ENCODE measurements at places on chromosomes 12 and 14.

DNA sequence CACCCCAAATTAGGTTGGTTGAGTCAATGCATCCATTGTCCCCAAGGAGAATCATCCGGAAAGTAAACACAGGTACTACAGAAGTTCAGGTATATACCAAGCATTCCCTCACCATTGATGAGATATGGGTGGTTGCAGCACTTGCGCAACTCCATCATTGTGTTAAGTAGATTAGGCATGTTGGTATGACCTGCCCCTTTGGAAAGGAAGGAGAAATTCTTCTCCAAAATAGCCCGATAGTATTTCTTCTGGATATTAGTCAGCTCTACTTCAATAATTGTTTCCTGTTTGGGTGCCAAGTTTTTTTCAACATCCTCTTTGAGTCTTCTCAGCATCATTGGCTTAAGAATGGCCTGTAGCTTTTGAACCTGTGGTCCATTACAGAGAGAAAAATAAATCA is 21.3 kb upstream of the SUPT16H start:
- DNase-seq = no peak

GRCh38 chr12:34290381-34290995 is 268.2 kb downstream of the ALG10 start:
- no peak for DNase-seq

DNA sequence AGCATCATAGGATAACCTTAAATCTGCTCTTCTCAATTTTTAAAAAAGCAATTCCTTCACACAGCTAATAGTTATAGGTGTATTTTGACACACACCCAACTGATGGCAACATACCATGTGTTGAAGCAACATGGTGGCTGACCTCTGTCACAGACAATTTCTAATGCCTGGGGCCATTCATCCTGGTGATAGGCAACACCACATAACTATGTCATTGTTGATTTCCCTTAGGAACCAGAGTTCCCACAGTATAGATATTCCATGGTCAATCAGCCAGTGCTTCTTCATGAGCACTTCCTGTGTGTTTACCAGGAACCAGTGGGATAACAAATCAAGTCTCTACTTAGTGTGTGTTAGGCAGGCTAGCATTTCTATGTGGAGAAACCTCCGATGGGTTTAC is 88.3 kb downstream of the FIGNL2 start:
- DNase-seq = no peak

DNA sequence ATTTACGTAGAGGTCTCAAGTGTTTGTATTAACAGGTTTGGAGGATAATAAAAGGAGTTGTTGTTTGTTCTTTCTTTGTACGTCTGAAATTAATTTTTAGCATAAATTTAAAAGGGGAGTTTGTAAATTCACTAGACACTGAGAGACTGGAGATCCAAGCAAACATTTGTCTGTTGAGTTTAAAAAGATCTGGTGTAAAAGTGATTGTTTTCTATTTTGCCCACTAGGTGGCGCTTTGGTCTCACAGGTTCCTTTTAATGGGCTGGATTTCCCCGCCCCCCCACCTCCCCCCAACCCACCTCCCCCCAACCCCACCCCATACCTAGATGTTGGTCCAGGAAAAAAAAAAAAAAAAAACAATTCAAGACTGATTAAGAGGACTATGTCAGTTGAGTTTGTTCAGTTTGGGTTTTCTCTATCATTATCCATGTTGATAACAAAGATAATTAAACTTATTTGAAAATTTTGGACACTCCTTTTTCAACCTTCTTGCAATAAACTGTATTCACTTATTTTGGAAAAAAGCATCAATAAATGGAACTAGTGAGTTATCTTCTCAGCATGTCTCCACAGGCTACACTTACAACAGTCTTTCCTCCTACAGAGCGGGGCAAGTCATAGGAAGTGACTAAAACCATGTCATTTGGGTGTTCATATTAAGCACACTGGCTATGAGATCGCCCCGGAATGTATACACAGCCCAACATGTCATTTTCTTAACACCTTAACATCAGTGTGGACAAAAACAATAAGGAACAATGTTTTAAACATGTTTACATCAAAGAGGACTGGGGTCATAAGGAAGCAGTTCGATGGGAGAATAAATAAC is 841.1 kb downstream of the NRXN3 start:
- peak; percentile 56 for DNase-seq

DNA sequence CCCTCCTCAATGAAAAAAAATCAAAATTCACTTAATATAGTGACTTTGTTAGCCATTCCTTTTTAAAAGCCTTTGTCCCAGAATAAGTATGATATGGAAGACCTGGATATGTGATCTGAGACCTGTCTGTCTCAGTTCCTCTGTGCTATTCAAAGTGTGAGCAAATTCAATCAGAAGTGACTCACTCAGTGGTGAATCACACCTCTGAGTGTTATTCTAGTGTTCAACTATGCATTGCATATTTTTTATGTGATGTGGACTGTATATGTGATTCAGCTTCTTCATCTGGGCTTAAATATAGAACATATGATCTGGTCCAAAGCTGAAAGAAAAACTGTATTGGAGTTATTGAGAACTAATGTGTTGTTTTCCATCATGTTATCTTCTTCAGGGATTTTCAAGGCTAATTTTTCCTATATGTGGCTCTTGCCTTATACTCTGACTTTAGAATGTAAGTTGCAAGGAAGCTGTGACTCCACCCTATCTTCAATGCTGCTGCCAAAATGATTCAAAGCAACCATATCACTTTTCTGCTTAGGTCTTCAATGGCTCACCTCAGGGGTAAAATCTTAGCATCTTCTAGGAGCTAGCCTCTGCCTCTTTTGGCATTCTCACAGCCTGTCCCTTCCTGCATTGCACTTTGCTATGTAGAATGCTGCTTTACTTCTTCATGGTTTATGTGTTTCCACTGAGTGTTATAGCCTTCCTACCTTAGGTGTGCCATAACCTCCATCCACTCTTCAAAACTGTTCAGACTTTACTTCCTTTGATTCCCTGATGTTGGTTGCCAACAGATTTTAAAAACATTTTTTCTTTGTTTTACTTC is 169.8 kb downstream of the OTOGL start:
- DNase-seq = no peak

GRCh38 chr12:65593239-65593701 is 231.0 kb upstream of the HMGA2 start:
- DNase-seq = no peak

DNA sequence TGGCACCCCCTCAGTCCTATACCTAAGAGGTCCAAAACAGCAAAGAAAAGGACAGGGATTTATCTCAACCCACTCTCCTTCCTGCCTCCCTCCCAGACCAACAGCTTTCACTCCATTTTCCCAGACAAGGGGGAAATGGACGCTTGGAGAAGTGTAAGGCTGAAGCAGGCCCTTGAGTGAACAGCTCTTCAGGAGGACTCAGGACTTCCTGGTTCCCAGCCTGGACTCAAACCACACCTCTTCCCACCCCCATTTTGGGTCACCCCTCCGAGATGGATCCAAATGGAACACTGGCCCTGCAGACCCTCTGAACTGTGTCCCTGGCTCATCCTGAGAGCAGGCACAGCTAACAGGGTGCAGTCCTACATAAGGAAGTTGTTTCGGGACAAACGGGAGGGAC is 2.7 kb downstream of the KMT2D start:
- DNase-seq = no peak

DNA sequence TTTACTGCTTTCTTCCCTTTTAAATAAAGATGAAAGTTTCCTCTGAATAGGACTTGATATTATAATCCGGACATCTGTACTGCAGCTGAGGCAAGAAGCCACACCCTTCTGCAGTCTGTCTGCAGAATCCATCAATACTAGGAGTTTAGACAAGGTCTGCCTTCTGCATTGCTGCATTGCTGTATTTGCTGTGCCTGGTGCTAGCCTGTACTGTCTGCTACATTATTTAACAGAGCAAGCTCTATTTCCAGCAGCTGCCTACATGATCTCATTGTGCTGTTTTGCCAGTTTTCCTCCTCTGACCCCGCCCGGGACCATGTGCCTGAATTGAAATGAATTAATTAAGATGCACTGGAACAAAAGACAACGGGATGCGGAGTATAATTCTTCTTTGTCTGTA is 1.7 kb downstream of the TUBA1A start:
- peak; percentile 54 for DNase-seq

- DNase-seq = no peak
These were observed 2.9 kb upstream of the SBNO1 start for GRCh38 chr12:123367511-123367910.

- peak; percentile 70 for DNase-seq
These were observed 19.0 kb downstream of the MLXIP start for GRCh38 chr12:122097584-122097926.

DNA sequence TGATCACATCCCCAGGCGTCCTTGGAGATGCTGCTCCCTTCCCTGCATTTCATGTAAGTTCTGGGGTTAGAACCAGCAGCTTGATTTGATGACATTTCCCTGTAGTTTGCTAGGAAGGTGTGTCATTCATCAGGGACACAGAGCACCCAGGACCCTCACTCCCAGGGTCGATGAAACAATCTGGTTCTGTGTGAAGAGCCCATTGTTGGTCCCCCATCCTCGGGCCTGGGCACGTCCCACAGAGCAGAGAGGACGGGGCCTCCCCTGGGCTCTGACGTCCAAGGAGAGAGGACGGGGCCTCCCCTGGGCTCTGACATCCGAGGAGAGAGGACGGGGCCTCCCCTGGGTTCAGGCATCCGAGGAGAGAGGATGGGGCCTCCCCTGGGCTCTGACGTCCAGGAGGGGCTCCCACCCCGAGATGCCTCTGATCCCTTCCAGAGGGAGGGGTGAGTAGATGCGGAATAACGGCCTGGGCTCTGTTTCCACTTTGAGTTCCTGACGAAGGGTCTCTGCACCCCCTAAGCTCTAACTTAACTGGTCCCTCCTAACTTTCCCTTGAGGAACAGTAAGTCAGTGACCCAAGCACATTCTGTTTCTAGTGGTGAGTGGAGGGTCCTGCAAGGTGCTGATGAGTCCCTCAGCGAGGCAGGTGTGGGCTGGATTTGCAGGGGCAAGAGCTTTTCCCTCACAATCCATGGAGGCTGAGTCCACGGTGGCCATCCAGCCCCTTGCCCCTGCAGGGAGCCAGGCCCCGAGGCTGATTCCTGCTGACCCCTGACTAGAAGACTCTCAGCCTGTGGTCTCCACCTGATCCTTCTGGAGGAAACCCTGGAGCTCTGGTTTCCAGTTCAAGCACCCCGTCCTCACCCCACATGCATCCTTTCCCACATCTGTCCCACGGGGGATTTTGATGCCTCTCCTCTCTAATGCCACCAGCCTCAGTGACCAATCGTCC is 35.5 kb upstream of the SFSWAP start:
- no peak for DNase-seq

- no peak for DNase-seq
These were observed 186.9 kb downstream of the EMP1 start for GRCh38 chr12:13383379-13383778.

DNA sequence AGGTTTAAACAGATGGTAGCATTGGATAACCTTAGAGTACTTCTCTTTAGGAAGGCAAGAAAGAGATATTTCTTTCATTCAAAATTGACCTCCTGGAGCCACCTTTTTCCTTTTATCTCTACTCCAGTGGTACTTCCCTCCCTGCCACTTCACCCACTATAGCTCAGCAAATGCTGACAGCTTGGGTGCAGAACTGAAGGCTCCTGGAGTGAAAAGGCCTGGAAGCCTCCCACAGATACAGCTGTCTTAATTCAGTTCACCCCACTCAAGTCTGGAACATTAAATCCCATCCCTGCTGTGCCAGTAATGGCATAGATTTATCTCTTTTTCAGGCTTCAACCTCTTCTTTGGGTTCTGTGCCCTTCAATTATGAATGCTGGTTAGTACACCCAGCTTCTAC is 140.3 kb downstream of the NEDD1 start:
- no peak for DNase-seq

GRCh38 chr14:105267820-105268548 is 19.7 kb downstream of the BTBD6 start:
- no peak for DNase-seq

- no peak for DNase-seq
These were observed 4.1 kb upstream of the PRPF40B start for GRCh38 chr12:49619286-49619685.

- no peak for DNase-seq
These were observed 56.9 kb downstream of the GARIN6 start for GRCh38 chr12:99704458-99704857.

DNA sequence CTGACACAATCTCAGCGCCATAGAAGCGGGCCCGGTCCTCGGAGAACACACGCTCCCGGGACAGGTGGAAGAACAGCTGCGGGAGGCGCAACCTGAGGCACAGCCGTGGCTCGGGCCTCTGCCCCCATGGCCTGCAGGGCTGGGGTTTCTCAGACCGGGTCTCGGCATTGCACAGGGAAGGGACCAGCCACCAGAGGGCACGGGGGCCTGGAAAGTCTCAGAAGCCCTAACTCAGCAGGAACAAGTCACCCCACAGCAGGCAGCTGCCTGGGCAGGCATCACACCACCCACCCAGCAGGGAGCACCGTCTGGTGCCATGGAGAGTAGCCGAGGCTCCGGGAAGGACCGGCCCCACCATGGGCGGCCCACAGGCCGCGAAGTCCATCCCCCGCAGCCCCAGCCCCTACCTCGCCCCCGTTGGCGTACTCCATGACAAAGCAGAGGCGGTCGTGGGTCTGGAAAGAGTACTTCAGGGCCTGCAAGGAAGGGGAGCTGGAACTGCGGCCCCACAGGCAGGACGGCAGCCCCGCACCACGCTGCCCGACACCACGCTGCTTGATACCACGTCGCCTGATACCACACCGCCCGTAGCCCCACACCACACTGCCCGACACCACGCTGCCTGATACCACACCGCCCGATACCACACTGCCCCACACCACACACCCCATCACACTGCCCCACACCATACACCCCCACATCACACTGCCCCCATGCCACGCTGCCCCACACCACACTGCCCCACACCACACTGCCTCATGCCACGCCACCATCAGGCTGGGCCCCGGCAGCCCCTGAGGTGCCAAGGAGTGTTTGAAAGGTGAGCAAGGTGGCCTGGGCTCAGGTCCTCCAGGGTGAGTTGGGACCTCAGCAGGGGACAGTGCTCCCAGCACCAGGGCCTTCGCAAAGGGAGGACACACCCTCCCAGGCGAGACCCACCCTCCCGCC is 20.8 kb downstream of the SIVA1 start:
- no peak for DNase-seq

DNA sequence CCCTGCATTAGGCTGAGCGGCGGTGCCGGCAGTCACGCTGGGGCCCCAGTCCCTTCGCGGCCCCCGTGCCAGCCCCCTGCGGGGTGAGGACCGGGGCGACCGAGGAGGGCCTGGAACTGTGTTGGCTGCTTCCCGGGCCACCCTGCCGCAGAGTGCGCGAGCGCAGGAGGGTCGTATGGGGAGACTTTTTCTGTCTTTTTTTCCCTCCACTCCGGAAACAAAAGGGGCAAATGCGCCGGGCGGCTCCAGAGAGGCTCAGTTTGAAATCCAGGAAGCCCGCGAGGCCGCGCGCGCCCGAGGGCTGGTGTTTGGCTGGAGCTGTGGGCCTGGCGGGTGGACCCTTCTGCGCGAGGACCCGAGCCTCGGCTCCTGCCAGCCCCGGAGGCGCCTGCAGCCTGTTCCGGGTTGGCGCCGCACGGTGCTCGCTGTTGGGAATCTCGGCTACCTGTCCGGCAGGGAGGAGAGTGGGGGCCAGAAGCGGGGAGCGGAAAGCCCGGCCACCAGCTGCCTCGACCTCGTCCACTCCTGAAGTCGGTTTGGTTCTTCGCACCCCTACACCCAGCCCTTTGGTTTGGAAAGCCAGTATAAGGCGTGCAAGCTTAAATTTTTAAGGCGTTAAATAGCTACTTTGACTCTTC is 638 bp downstream of the PLEKHG3 start:
- peak; percentile 58 for DNase-seq

All from cardiac muscle cell (in vitro differentiated cells and primary cell).